HCT116 (cell line): ENCODE measurements at places on chromosomes 7 and 10.

GRCh38 chr10:62540389-62540788 lies 166.2 kb downstream of the ZNF365 start:
- DNase-seq = no peak

DNA sequence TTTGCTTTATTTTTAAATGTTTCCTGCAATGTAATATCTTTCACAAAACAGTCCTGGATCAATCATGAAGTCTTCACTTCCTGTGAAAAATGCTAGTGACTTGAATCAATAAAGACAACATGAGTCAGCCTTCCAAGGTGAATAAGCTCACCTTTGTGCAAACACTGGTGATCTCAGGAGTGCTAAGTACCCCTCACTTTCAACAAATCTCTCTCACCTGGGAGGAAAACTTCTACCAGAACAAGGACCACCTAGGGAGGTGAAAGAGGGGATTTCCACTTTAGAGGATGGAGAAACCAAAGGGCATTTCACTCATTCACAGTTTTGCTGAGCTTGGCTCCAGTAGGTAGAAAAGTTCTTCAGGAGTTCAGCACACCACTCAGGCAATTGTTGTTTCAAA lies 64.8 kb downstream of the CALD1 start:
- DNase-seq = no peak

DNA sequence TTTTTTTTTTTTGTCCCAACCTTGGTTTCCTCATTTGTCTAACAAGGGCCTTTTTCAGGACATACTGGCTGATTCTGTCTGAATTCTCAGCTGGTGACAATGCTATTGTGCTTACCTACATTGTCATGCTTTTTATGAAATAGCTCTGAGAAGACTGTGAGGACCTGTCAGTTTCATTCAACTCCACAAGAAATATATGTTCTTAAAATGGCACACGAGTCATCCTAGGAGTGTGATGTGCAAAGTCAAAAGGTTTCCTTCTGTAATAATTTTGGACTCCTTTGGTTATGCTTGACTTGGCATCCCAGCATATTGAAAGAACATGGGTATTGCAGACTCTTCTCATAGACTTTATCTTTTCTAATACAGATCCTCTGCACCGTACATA lies 316.0 kb downstream of the GFRA1 start:
- no peak for DNase-seq

- DNase-seq = no peak
Measured at GRCh38 chr7:104089612-104090011, 100.2 kb upstream of the RELN start.

- DNase-seq = no peak
Measured at GRCh38 chr7:916291-916941, 38.1 kb downstream of the ADAP1 start.

- no peak for DNase-seq
Measured at GRCh38 chr10:12564173-12564572, 214.8 kb downstream of the CAMK1D start.

- no peak for DNase-seq
Measured at GRCh38 chr7:41459623-41460261, 243.1 kb downstream of the INHBA start.

DNA sequence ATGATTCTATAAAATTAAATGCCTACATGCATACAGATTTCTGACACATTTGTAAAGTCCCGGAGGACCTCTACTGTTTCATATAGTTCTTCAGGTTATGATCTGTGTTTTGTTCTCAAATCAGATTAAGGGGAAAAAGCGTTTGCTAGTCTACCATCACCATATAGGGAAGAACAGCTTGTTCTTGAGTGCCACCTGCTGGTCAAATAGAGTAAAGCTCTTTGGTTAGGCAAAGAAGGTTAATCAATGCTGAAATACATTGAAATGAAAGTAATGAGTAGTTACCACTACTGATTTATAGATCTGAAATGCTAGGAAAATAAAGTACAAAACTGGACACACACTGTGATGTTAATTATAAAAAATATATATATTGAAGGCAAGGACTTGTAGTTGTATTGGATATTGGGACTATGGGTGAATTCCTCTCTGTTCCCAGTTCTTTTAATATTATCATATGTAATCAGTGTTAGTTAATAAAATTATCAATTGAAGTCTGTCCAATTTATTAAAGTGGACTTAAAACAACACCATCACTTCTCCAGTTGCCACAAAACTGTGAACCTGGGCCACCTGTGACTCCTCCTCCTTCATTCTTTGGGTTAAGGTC lies 72.6 kb upstream of the PDLIM1 start:
- DNase-seq = peak; percentile 61

DNA sequence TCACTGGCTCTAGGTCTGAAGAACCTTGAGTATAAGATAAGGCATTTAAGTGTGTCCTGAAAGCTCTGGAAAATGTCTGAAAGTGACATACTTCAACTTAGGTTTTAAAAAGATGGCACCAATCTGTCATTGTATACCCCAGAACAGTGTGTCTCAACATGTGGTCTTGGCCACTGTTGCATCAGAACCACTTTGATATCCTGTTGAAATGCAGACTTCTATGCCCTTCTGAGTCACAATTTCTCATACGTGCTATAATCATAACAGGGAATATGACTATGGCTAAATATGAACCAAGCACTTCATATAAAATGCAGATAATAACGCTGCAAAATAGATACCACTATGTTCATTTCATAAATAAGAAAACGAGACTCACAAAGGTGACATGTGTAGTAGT lies 38.0 kb upstream of the GPAM start:
- DNase-seq = no peak

GRCh38 chr10:5743736-5744135 lies 59.1 kb downstream of the TASOR2 start:
- no peak for DNase-seq

DNA sequence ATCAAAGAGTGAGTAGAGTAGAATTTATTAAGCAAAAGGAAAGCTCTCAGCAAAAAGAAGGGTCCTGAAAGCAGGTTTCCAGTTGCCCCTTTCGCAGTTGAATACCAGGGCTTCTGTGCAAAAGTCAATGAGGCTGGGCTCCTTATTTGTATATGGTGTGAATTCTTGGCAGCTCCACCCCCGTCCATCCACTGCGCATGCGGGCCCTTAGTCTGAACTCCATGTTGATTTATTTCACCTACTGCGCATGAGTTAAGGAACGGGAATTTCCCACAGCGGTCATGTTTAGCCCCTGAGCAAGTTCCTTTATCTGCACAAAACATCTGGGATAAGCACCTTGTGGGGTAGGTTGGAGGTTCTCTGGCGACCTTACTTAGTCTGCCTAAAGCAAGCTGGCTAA lies 325.6 kb downstream of the ZWINT start:
- DNase-seq = no peak

- no peak for DNase-seq
Measured at GRCh38 chr10:97157578-97158095, 28.1 kb downstream of the SLIT1 start.

DNA sequence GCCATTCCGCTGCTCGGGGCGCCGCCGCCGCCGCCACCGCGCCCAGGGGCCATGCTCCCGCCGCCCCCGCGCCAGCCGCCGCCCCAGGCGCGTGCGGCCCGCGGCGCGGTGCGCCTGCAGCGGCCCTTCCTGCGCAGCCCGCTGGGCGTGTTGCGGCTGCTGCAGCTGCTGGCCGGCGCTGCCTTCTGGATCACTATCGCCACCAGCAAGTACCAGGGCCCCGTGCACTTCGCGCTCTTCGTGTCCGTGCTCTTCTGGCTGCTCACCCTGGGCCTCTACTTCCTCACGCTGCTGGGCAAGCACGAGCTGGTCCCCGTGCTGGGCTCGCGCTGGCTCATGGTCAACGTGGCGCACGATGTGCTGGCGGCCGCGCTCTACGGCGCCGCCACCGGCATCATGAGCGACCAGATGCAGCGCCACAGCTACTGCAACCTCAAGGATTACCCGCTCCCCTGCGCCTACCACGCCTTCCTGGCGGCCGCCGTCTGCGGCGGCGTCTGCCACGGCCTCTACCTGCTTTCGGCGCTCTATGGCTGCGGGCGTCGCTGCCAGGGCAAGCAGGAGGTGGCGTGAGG lies 383 bp downstream of the MARVELD1 start:
- DNase-seq = no peak

- DNase-seq = no peak
Measured at GRCh38 chr7:79337717-79338116, 115.8 kb downstream of the MAGI2 start.

DNA sequence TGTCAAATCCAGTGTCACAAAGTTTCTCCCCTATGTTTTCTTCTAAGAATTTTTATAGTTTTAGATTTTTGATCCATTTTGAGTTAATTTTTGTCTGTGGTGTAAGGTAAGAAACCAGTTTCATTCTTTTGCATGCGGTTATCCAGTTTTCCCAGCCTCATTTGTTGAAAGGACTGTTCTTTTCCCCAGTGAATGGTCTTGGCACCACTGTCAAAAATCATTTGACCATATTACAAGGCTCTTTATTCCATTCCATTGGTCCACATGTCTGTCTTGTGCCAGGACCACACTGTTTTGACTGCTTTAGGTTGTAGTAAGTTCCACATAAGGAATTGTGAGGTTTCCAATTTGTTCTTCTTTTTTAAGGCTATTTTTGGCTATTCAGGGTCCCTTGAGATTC lies 64.0 kb downstream of the INPP5A start:
- DNase-seq = no peak

DNA sequence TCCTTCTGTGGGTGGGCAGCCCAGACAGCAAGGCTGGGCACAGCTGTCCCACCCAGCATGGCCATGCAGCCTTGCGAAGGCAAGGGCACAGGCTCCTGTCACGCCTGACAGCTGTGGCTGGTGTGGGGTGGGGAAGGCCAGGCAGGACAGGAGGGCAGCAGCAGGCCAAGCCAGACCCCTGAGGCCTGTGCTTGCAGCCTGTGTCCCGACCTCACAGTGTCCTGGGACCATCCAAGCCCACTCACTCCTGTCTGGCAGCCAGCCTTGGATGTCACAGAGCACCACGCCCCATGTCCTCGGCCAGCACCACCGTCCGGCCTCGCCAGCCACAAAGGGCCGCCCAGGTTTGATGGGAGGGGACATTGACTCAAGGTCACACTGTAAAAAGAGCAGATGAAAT lies 85.5 kb upstream of the LRRC4 start:
- no peak for DNase-seq

DNA sequence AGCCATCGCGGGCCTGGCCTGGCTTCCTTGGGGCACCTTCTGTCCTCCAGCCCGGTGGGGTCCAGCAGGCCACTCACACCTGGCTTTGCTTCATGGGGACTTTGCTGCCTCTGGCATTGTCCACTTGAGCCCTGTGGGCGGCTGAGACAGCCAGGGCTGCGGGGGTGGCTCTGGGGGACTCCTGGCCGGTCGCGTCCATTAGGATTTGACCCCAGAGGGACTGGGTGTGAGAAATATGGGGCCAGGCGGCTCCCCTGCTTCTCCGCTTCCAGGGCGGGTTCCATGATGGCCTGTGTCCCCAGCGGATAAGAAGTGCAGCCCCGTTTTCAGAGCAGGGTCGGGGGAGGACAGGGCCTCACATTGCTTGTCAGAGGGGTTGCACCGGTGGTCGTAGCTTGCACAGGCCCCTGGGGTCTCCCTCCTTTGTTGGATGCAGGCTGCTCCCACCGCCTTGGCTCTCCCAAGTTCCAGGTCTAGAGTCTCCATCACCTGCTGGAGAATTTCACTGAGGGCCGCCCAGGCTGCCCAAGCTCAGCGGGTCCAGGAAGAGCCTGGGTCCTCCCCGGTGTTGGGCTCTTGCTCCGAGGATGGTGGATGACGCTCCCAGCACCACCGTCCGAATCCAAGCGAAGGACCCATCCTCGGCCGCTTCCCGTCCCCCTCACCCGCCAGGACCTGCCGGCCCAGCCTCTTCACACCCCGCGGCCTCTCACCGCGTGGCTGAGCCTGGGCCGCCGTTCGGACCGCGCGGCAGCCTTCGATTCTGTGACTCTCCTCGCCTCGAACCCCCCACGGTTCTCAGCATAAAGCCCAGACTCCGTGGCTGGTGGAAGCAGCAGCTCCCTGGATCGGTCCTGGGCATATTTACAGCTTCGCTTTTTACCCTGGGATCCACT lies 140.1 kb downstream of the DYNC2I1 start:
- no peak for DNase-seq

GRCh38 chr7:2120841-2121830 lies 111.6 kb downstream of the MAD1L1 start:
- DNase-seq = no peak

- no peak for DNase-seq
Measured at GRCh38 chr10:127872011-127872761, 20.6 kb downstream of the CLRN3 start.

- DNase-seq = no peak
Measured at GRCh38 chr10:44511601-44512000, 126.7 kb upstream of the CXCL12 start.

DNA sequence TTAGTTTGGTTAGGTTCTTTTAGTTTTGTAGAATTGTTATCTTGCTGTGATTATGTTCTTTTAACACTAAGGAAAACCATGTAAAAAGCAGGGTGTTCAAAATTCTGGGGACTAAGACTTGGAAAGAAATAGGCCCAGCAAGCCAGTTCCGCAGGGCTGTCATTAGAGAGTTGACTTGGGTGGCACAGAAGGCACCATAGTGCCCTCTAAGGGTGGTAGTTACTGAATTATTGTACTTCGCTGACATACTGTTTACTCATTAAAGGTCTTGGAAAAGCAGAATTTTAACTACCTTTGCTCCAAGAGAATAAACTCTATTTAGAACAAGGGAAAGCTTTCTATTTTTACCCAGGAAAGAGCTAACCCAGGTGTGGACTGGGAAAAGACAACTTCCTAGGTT lies 86.5 kb downstream of the OTUD1 start:
- DNase-seq = no peak

DNA sequence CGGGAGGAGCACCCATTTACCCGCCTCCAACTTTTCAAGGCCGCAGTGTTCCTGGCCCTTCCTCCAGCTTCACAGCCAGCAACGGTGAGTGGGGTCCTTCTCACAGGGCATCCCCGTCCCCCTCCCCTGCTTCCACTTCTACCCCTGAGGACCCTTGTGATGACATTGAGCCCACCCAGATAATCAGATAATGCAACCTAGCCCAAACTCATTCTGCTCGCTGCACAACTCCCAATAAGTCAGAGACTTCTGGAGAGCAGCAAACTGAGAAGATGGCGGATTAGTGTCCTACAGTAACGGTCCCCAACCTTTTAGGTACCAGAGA lies 74.5 kb downstream of the OAT start:
- no peak for DNase-seq

DNA sequence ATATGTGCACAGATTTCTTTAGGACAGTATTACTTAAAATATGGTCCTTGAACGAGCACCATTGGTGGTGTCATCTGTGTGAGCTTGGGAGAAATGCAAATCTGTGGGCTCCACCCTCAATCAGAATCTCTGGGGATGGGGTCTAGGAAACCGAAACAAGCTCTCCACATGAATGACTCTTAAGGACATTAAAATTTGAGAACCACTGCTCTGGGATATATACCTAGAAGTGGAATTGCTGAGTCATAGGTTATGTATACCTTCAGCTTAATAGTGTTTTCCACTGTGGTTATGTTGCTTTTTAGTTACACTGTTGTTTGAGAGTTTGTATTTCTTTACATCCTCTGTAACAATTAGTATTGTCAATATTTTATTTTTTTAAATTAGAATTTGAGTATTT lies 24.0 kb downstream of the ZNRF2 start:
- no peak for DNase-seq

- DNase-seq = no peak
Measured at GRCh38 chr7:16644636-16645592, 640 bp downstream of the ANKMY2 start.
